Natural killer cell treated with Interleukin-12 subunit alpha and Interleukin-12 subunit beta and Interleukin-15 and Interleukin-18, amount 100 ng/mL, for 72 hours (primary cell): ENCODE measurements at places on chromosomes 1 and 21. TPM values are rescaled to one million over a fixed set of nuclear protein-coding genes. Genes with fewer than 3 reads are reported as not detected.

- no peaks in the 10 kb centered on the region for H3K27me3 ChIP-seq
- no peak overlapping the region for H3K4me3 ChIP-seq
- no peak overlapping the region for H3K27ac ChIP-seq
- H3K4me1 ChIP-seq: peaks cover 4% of the 10 kb centered on the region
- DNase-seq: no peak
Observed at GRCh38 chr1:25954282-25954938, 43.5 kb downstream of the PAFAH2 start.

TNFRSF18 gene
- 295 TPM for total RNA-seq

DNA sequence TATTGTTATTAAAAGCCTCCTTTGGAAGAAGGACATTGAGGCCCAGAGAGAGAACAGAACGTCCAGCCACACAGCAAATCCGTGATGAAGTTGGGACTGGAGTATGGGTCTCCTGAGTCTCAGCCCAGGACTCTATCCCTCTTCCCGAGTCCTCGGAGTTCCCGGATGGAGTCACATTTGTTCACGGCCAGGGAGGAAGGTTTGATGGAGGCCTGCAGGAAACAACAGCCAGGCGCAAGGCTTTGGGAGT, 357 bp upstream of the TXLNA start:
- H3K27ac ChIP-seq: peak overlapping the region; percentile 98
- no peaks in the 10 kb centered on the region for H3K27me3 ChIP-seq
- DNase-seq: no peak
- H3K36me3 ChIP-seq: peaks cover 20% of the 10 kb centered on the region
- H3K4me3 ChIP-seq: peak overlapping the region; percentile 88

FOXD2 gene
- total RNA-seq: 0.36 TPM

DNA sequence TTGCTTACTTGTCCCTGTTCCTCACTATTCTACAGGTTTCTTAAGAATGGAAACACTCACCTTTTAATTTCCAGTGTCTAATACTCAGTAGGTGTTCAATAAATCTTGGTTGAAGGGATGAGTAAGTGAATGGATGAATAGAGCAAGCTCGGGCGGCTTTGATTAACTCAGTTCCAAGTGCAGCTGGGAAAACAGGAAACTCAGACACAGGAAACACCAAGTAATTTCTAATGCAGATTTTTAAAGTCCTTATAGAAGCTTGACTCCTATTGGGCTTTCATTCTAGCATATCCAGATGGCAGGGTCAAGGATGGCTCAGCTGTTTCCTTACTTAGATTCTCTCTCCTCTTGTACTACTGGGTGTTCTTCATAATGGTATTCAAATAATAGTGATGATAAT, 14.0 kb downstream of the CAMK1G start:
- no peaks in the 10 kb centered on the region for H3K36me3 ChIP-seq
- DNase-seq: no peak
- H3K27ac ChIP-seq: no peak overlapping the region
- no peaks in the 10 kb centered on the region for H3K4me1 ChIP-seq
- H3K4me3 ChIP-seq: no peak overlapping the region
- peaks cover 63% of the 10 kb centered on the region for H3K27me3 ChIP-seq

DNA sequence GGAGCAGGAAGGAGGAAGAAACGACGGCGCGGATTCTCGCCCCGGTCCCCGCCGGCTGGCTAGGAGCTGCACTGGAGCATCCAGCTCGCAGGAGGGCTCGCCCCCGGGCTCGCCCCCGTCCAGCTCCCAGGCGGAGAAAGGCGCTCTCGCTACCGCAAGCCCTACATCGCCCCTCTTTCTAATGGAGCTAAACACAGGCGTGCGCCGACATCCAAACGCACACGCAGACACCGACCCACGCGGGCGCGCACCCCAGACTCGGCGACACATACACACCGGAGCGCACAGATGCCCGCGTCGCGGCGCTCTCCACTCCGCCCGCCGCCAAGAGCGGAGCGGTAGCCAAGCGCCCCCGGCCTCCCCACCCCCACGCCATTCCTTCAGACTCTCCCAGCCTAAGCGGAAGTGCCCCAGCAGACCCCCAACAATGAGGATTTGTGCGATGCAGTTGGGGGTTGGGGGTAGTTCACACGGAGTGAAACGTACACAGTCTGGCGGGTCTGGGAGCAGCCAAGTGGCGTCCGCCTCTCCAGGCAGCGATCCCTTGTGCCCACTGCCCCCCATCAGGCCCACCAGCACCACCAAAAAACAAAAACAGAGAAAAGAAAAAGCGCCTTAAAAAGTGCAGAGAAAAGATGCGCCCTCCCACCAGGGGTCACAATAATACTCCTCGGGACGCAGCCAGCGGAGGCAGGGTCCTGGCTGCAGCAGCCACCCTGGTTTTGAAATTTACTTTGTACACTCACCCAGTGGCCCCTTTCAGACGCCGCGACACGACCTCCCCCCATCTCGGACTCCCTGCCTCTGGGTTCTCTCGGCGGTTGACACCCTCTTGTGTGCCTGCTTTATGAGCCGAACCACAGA, 1.4 kb downstream of the DAB1 start:
- H3K4me3 ChIP-seq: no peak overlapping the region
- H3K4me1 ChIP-seq: no peaks in the 10 kb centered on the region
- H3K27me3 ChIP-seq: peaks cover 55% of the 10 kb centered on the region
- no peaks in the 10 kb centered on the region for H3K36me3 ChIP-seq

GRCh38 chr21:36422279-36423098, 37.3 kb downstream of the CHAF1B start:
- H3K36me3 ChIP-seq: no peaks in the 10 kb centered on the region
- H3K27ac ChIP-seq: no peak overlapping the region
- no peaks in the 10 kb centered on the region for H3K27me3 ChIP-seq
- no peak overlapping the region for H3K4me3 ChIP-seq
- DNase-seq: no peak
- peaks cover 4% of the 10 kb centered on the region for H3K4me1 ChIP-seq

GRCh38 chr1:206785182-206785765, 13.0 kb upstream of the IL10 start:
- H3K27me3 ChIP-seq: peaks cover 29% of the 10 kb centered on the region
- peak overlapping the region; percentile 76 for H3K27ac ChIP-seq
- DNase-seq: no peak
- peak overlapping the region; percentile 62 for H3K4me3 ChIP-seq
- H3K4me1 ChIP-seq: peaks cover 46% of the 10 kb centered on the region
- no peaks in the 10 kb centered on the region for H3K36me3 ChIP-seq

DNA sequence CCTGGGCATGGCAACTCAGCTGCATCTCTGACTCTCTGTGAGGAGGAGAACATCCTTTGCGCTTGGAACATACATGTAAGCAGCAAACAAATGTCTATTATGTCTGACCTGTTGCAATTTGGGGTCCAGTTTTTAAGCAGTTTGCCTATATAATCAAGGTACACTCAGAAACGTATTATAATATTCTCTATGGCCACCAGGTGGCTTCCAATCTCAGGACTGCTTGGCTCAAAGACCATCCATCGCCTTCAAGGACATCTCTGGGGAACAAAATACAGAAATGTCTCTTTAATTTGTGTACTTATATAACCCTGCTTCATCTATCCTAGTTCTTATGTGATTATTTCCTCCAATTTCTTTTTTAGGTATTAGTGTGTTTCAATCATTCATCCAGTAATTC, 227.2 kb downstream of the OLFM3 start:
- H3K36me3 ChIP-seq: no peaks in the 10 kb centered on the region
- DNase-seq: no peak
- no peaks in the 10 kb centered on the region for H3K4me1 ChIP-seq
- no peaks in the 10 kb centered on the region for H3K27me3 ChIP-seq
- H3K4me3 ChIP-seq: no peak overlapping the region

DNA sequence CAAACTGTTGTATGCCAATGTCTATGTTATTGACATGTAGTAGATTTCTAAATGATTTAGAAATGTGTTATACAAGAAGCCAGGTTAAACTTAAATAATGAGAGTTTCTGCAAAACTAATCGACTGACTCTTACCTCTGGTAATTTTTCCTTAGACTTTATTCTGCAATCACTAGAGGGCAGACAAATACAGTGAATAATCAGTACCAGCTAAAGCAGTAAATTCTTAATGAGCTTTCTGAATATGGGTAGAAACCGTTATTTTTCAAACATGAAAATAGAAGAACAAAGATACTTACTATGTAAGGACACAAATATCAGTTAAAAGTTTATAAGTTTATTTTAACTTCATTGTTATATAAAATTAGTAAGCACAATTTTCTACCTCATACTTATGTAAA, 97.9 kb upstream of the RGS1 start:
- peaks cover 2% of the 10 kb centered on the region for H3K27me3 ChIP-seq
- DNase-seq: no peak
- H3K27ac ChIP-seq: no peak overlapping the region
- no peaks in the 10 kb centered on the region for H3K36me3 ChIP-seq
- H3K4me3 ChIP-seq: no peak overlapping the region

- peak; percentile 26 for DNase-seq
- H3K27me3 ChIP-seq: peaks cover 5% of the 10 kb centered on the region
- no peaks in the 10 kb centered on the region for H3K36me3 ChIP-seq
- H3K4me3 ChIP-seq: no peak overlapping the region
- H3K4me1 ChIP-seq: no peaks in the 10 kb centered on the region
- no peak overlapping the region for H3K27ac ChIP-seq
Observed at GRCh38 chr21:45388611-45389296, 16.2 kb upstream of the COL18A1 start.

IL23R gene
- total RNA-seq: 8.3 TPM

CNR2 gene
- 2.1 TPM for total RNA-seq

FCGR3B gene
- 3.0 TPM for total RNA-seq

- H3K36me3 ChIP-seq: no peaks in the 10 kb centered on the region
- no peak for DNase-seq
- H3K4me1 ChIP-seq: peaks cover 9% of the 10 kb centered on the region
- peak overlapping the region; percentile 58 for H3K4me3 ChIP-seq
- no peak overlapping the region for H3K27ac ChIP-seq
Observed at GRCh38 chr1:244137725-244138124, 86.6 kb downstream of the ZBTB18 start.

DNA sequence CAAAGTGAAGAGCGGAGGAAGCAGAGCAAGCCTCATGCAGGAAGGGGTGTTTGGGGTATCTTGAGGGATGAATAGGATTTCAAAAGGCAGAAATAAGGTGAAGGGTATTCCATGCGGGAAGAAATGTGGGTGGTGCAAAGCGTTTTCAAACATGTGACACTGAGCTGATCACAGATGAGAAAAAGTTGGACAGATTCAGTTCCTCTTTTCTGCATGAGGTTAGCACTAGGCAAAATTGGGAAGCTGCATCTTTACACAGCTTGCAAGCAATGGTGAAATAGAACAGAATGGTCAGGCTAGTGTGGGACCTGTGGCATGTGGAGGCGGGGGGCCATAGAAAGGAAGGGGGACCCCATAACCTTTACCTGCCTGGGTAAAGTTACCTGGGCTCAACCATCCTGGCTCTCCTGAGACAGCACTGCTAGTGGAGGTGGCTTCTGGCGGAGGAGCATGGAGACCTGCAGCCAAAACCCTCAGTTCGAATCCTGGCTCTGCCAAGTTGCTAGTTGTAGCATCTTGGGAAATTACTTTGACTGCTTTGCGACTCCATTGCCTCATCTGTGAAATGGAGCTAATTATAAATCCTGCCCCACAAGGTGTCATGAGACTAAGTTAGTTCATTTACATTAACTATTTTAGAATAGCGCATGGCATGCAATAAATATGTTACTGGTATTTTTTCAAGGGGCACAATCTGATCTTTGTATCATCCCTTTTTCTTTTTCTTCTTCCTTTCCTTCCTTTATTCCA, 16.4 kb downstream of the KCNA10 start:
- H3K27ac ChIP-seq: no peak overlapping the region
- no peaks in the 10 kb centered on the region for H3K4me1 ChIP-seq
- H3K36me3 ChIP-seq: no peaks in the 10 kb centered on the region
- H3K27me3 ChIP-seq: peaks cover 8% of the 10 kb centered on the region

- no peak for DNase-seq
- no peak overlapping the region for H3K27ac ChIP-seq
- H3K4me1 ChIP-seq: no peaks in the 10 kb centered on the region
- no peaks in the 10 kb centered on the region for H3K27me3 ChIP-seq
Observed at GRCh38 chr1:30693822-30694221, 29.6 kb downstream of the MATN1 start.

KCNJ6 gene
- total RNA-seq: not detected

REN gene
- total RNA-seq: not detected

PGBD2 gene
- 6.9 TPM for total RNA-seq

DNA sequence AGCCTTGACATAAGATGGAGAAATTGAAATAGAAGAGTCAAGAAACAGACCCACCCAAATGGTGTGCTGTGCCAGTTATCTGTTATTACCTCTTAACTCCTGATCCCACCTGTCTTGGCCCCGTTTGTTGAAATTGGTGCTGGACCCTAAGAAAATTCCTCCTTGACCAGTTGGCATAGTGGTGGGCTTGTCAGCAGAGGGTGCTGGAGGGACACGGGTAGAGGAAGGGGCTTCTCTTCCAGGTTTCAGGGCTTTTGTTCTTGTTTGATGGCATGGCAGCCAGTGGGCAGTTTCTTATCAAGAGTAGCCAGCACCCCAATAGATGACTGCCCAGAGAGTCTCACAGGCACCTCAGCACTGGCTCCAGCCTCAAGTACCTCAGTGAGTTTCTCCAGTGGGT, 51.6 kb downstream of the PCBP3 start:
- no peaks in the 10 kb centered on the region for H3K36me3 ChIP-seq
- peaks cover 8% of the 10 kb centered on the region for H3K4me1 ChIP-seq
- no peak for DNase-seq
- no peak overlapping the region for H3K4me3 ChIP-seq
- peaks cover 21% of the 10 kb centered on the region for H3K27me3 ChIP-seq

GRCh38 chr1:37726751-37727585, 34.7 kb downstream of the CDCA8 start:
- H3K36me3 ChIP-seq: no peaks in the 10 kb centered on the region
- no peak for DNase-seq
- no peak overlapping the region for H3K27ac ChIP-seq
- H3K4me1 ChIP-seq: no peaks in the 10 kb centered on the region
- peaks cover 34% of the 10 kb centered on the region for H3K27me3 ChIP-seq
- H3K4me3 ChIP-seq: no peak overlapping the region
